ENCODE measurements at places on chromosomes 13 and 19. TPM values are rescaled to one million over a fixed set of nuclear protein-coding genes. Genes with fewer than 3 reads are reported as not detected.

The TNPO2 gene
- 45.8 TPM for total RNA-seq

The PAK4 gene
- 18.2 TPM for total RNA-seq

The TRPM4 gene
- 18.6 TPM for total RNA-seq

The ENOX1 gene
- total RNA-seq = 3.1 TPM

The ZNF221 gene
- total RNA-seq = 7.9 TPM

The SIGLEC9 gene
- total RNA-seq = not detected

The ZNF569 gene
- 4.0 TPM for total RNA-seq

The LACC1 gene
- 5.6 TPM for total RNA-seq

The CYP4F22 gene
- total RNA-seq = not detected

The MBD3L2 gene
- total RNA-seq = not detected

The CYP4F2 gene
- total RNA-seq = not detected

The FZR1 gene
- 34.0 TPM for total RNA-seq

The PSG2 gene
- not detected for total RNA-seq

The CACNA1A gene
- total RNA-seq = 0.36 TPM

The NCR1 gene
- not detected for total RNA-seq

The RUBCNL gene
- total RNA-seq = under 0.01 TPM

The PRR12 gene
- 3.4 TPM for total RNA-seq

The DHDH gene
- total RNA-seq = 0.33 TPM

The RGL3 gene
- total RNA-seq = 0.62 TPM

The CA11 gene
- total RNA-seq = 1.4 TPM

The ACTMAP gene
- total RNA-seq = 1.0 TPM

The SPACA6 gene
- total RNA-seq = 3.1 TPM

The SYNGR4 gene
- total RNA-seq = not detected

The HPN gene
- total RNA-seq = 0.46 TPM

The TEX26 gene
- not detected for total RNA-seq

The COL4A1 gene
- total RNA-seq = 31.0 TPM

The ZNF418 gene
- 6.3 TPM for total RNA-seq

The LRG1 gene
- not detected for total RNA-seq

The C19orf81 gene
- not detected for total RNA-seq

The FGF21 gene
- total RNA-seq = not detected

The FUT3 gene
- not detected for total RNA-seq

The DLEU7 gene
- total RNA-seq = not detected

The GPR18 gene
- not detected for total RNA-seq

Measured in melanocyte of skin (primary cell).